Mucosa of gallbladder (tissue), 1 donor: ENCODE measurements at places on chromosomes 3 and 15. TPM values are rescaled to one million over a fixed set of nuclear protein-coding genes. Genes with fewer than 3 reads are reported as not detected.

- DNase-seq = no peak
Measured at GRCh38 chr3:109851854-109852253, 514.5 kb upstream of the DPPA4 start.

DNA sequence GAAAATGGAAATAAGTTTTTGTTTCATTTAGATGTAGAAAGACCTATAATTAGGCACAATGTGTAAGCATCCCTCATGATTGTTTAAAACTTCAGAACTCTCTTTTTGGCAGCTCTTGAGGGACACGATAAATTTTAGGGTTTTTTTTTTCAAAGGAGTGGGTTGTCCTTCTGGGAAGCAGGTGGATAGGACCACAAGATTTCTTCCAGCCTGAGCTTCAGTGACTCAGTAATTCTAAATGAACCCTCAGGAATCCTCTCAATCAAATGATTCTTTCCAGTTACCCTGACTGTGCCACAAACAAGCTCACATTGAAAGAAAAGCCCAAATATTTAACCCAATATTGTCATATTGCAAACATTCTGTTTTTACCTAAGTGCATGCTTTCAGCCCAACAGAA is 45.1 kb downstream of the COL8A1 start:
- no peak for DNase-seq

- no peak for DNase-seq
Measured at GRCh38 chr3:181278468-181279238, 289.1 kb upstream of the DNAJC19 start.

COL6A6 gene
- total RNA-seq = 0.12 TPM

GRCh38 chr3:39372833-39373232 is 10.3 kb upstream of the SLC25A38 start:
- DNase-seq = no peak

HRG gene
- total RNA-seq = 0.49 TPM

DNA sequence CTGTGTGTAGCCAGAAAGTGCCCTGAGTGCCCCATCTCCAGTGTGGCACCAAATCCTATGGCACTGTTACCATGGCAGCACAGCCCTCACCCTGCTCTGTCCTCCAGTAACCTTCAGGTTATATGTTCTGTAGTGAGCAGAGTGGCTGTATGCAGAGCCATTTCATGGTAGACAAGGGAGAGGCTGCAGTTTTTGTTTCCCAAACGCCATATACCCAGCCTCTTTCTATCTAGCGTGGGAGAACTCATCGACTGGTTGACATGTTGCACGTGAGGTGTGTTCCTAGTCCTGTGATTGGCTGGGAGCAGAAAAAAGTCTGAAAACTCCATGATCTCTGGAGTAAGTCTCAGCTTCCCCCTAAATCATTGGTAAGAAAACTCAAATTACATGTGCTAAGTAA is 2.0 kb downstream of the SIDT1 start:
- DNase-seq = no peak

DNA sequence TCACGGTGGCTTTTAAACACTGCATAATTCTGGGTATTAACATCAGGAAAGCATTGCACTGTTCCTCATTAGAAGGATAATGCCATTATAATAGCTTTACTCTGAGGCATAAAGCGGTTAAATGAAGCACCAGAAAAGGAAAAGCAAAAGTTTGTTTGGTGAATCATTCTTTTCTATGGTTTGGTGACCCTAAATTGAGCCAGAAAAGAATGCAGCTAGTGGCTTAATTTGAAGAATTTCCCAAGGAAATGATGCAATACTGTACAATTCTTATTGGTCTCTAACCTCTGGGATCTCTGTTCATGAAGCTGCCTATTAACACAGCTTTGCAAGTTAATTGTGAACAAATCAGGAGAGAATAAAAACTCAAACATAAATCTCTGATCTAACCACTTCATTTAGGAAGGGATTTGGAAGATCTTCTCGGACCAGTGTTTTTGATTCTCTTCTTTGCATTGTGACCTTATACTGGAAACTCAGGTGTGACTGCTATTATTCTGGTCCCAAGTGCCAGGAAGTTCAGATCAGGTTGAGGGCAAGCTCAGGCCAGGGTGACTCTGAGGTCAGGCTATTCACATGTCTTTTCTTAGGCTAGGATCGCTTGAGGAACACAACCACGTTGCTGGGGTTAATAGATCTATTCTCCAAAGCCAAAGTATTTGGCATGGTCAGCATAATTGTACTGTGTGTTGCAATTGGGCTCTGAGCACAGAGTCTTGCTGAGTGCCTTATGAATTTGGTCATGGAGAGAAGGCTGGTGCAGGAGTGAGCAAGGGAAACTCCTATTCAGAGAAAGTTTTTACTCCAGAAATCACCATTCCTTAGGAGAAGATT is 11.3 kb upstream of the DLG1 start:
- no peak for DNase-seq

- no peak for DNase-seq
Measured at GRCh38 chr3:63980830-63981498, 42.3 kb downstream of the PSMD6 start.

RAB6B gene
- total RNA-seq = 8.4 TPM

DNA sequence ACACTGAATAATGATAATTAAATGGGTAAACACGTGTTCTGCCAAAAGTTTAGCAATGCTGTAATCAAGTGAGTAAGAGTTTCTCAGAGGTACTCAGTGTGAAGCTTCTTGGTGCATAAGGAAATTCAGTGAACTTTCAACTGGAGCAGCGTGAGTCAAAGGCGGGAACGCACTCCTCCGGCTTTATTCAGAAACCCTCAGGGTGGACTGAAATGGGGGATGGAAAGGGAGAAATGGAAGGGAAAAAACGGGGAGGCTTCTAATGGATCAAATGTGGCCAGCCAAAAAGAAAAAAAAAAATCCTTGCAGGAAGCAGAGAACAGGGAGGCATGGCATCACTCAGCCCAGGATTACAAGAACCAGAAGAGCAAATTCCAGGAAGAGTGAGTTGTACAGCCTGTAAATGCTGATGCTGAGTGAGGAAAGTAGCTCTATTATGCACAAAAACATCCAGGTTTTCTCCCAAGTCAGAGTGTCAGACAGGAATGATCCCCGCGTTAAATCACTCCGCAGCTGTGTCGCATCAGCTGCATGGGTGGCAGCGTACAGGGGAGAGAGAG is 85.3 kb downstream of the ASB7 start:
- DNase-seq = no peak

DNA sequence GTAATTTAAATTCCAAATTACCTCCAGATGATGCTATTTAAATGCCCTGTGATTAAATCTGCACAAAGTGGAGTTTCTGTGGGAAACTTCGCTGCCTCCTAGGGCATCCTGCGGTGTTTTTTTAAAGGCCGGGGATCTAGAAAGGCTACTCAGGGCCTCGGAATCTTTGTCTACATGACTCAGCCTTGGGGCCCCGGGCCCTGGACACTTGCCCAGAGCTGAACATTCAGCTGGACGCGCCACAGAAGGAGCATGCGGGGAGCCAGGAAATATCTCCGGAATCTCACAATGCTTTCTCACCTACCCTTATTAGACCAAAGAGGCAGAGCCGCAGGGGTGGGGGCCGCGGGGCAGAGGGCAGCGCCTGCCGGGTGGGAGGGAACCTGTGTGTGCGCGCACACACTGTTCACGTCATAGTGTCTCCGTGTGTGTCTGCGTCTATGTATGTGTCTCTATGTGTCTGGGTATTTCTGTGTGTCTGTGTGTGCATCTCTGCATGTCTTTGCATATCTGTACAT is 145.5 kb upstream of the TPM1 start:
- DNase-seq = peak; percentile 94
